Psoas muscle (tissue), 8 donors: ENCODE measurements at places on chromosomes 12 and 14.

DNA sequence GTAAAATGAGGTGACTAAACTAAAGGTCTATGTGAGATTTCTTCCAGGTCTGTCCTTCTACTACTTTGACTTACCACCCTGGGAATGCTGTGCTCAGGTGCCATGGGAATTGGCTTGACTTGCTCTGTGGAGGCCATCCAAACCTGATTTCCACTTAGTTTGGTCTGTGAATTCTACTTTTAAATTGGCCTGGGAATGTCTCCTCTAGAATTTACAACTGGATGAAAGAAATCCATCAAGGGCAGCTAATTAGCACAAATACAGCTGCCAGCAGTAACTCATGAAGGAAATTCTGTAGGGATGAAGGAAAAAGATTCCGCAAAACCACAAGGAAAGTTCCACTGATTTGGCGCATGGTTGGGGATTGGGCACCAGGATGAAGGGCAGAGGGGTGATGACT lies 31.7 kb upstream of the FRMD6 start:
- H3K36me3 ChIP-seq, result no peaks in the 10 kb centered on the region
- H3K27me3 ChIP-seq, result no peaks in the 10 kb centered on the region
- DNase-seq, result no peak
- no peaks in the 10 kb centered on the region for H3K4me1 ChIP-seq
- no peak overlapping the region for H3K4me3 ChIP-seq
- no peak overlapping the region for H3K27ac ChIP-seq

DNA sequence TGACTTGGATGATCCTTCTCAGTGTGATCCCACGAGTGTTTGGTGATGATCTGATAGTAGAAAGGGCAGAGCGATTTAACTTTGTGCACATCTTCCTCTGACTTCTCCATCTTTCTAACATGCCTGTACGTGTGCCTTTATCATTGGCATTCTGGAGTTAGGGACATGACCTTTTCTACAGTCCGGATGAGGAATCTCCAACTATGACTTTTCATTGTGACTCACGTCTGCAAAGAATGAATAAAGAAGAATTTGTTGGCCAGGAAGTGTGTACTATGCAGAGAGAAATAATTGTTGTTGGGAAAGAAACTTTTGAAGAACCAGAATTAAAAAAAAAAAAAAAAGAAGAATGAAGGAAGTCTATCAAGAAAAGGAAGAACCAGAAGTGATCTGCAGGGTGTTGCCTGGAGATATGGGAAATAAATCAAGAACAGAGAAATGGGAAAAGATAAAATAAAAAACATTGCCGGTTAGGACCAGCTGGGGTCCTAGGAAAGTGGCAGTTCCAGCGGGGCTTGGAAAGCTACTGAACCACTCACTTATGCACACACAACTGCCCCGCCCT lies 25.3 kb downstream of the PPFIBP1 start:
- peak overlapping the region; percentile 76 for H3K27ac ChIP-seq
- H3K27me3 ChIP-seq, result no peaks in the 10 kb centered on the region
- peak overlapping the region; percentile 44 for H3K4me3 ChIP-seq
- H3K4me1 ChIP-seq, result peaks cover 78% of the 10 kb centered on the region

GRCh38 chr12:114976372-114976771 lies 292.4 kb upstream of the TBX3 start:
- no peak overlapping the region for H3K27ac ChIP-seq
- no peak for DNase-seq
- H3K36me3 ChIP-seq, result no peaks in the 10 kb centered on the region
- no peaks in the 10 kb centered on the region for H3K27me3 ChIP-seq
- H3K4me3 ChIP-seq, result no peak overlapping the region
- H3K4me1 ChIP-seq, result no peaks in the 10 kb centered on the region

DNA sequence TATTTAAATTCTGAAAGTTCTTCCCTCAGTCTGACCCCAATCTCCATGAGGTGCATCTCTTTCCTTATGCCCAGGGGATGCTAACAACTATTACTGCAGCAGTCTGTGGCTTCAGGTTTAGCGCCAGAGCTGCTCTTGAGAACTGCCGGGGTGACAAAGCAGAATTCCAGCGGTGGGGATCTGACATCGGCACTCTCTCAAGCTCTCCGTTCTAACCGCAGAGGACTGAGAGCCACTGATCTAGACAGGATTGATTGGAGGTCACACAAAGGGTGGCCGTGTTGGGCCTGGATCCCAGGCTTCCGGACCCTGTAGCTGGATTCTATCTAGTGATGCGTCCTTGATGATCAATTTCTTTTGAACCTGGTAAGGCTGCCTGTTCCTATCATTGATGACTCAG lies 155.6 kb upstream of the TMEM132C start:
- no peak for DNase-seq
- H3K27ac ChIP-seq, result no peak overlapping the region
- H3K36me3 ChIP-seq, result no peaks in the 10 kb centered on the region
- H3K4me1 ChIP-seq, result no peaks in the 10 kb centered on the region

- no peak for DNase-seq
- no peaks in the 10 kb centered on the region for H3K27me3 ChIP-seq
- H3K27ac ChIP-seq, result peak overlapping the region; percentile 77
- no peaks in the 10 kb centered on the region for H3K36me3 ChIP-seq
- peaks cover 28% of the 10 kb centered on the region for H3K4me1 ChIP-seq
Observed at GRCh38 chr12:1369938-1370500, 224.4 kb downstream of the FBXL14 start.

DNA sequence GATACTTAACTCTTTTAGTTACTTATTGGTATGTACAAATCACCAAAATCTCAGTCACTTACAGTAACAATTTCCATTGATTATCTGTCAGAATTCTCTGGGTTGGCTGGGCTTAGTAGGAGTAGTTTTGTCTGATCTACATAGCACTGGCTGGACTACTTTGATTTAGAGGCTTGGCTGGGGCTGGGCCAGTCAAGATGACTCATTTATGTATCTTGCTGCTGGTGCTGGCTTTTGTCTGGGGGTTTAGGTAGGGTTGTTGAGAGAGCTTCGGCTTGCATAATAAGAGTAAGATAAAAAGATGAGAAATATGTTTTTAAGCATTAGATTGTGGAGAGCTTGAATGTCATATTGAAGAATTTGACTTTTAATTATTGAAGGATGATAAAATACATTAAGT lies 1093.7 kb downstream of the SLC6A15 start:
- no peak overlapping the region for H3K4me3 ChIP-seq
- no peak for DNase-seq
- no peaks in the 10 kb centered on the region for H3K36me3 ChIP-seq
- H3K27ac ChIP-seq, result no peak overlapping the region
- H3K27me3 ChIP-seq, result no peaks in the 10 kb centered on the region
- no peaks in the 10 kb centered on the region for H3K4me1 ChIP-seq

DNA sequence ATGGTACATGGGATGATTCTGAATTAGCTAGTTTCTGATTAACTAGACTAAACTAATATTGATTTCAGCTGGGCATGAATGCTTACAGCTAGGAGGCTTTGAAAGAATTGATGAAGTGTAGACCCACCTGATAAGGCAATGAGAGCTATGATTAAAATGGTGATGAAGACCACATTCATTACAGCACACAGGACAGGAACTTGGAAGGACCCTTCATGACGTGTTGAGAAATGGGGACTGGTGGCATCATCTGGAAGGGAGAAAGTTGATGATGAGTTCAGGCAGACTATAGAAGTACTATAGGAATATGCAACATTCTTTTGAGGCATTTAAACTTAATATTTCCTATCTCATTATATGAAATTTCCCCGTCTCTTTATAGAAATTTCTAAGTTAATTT lies 4.5 kb downstream of the CD69 start:
- H3K36me3 ChIP-seq, result no peaks in the 10 kb centered on the region
- H3K27ac ChIP-seq, result no peak overlapping the region
- H3K4me3 ChIP-seq, result no peak overlapping the region
- no peaks in the 10 kb centered on the region for H3K27me3 ChIP-seq
- no peak for DNase-seq
- H3K4me1 ChIP-seq, result peaks cover under 1% of the 10 kb centered on the region

- H3K36me3 ChIP-seq, result no peaks in the 10 kb centered on the region
- no peak for DNase-seq
- no peaks in the 10 kb centered on the region for H3K4me1 ChIP-seq
- no peaks in the 10 kb centered on the region for H3K27me3 ChIP-seq
- H3K27ac ChIP-seq, result no peak overlapping the region
Observed at GRCh38 chr14:56168007-56168616, 49.9 kb downstream of the PELI2 start.

GRCh38 chr14:75672605-75673192 lies 11.7 kb downstream of the TTLL5 start:
- H3K36me3 ChIP-seq, result peaks cover 23% of the 10 kb centered on the region
- no peaks in the 10 kb centered on the region for H3K27me3 ChIP-seq
- no peak for DNase-seq
- no peak overlapping the region for H3K4me3 ChIP-seq

- H3K27ac ChIP-seq, result peak overlapping the region; percentile 95
- H3K4me1 ChIP-seq, result peaks cover 47% of the 10 kb centered on the region
- H3K4me3 ChIP-seq, result no peak overlapping the region
- DNase-seq, result no peak
- peaks cover 10% of the 10 kb centered on the region for H3K36me3 ChIP-seq
Observed at GRCh38 chr14:64118892-64119291, 175.3 kb downstream of the ESR2 start.

GRCh38 chr14:34165847-34166350 lies 215.0 kb upstream of the EGLN3 start:
- no peak overlapping the region for H3K27ac ChIP-seq
- no peak overlapping the region for H3K4me3 ChIP-seq
- H3K27me3 ChIP-seq, result no peaks in the 10 kb centered on the region
- no peaks in the 10 kb centered on the region for H3K4me1 ChIP-seq

DNA sequence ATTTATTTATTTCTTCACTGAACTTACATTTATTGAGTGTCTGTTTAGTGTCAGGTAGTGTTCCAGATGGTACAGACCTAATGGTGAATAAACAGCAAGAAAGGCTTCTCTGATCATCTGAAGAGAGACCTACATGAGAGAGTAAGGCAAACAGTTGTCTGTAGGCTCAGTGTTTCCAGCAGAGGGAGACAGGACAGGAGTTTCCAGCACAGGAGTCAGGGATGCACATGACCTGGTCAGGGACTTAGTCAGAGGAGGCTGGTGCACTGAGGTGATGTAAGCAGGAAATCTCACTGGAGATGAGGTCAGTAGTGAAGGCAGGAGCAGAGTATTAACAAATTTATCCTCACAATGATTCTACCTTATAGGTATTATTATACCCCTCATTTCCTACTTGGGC lies 233.2 kb downstream of the MDGA2 start:
- H3K27me3 ChIP-seq, result no peaks in the 10 kb centered on the region
- no peak for DNase-seq

DNA sequence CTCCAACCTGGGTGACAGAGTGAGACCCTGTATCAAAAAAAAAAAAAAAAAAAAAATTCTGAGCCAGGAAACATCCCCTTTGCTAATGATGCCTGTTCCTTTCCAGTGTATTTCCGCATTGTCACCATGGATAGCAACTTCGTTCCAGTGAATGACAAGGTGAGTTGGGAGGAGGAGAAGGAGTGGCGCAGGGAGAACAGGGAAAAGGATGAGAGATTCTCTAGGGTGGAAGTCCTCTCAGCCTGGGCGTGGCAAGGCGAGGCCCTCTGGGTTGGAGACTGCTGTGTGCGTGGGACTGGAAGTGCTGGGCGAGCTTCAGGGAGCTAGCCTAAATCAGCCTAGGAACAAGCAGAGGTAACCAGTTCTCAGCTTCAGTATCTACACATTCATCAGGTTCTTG lies 7.2 kb downstream of the A2ML1 start:
- no peak overlapping the region for H3K4me3 ChIP-seq
- no peaks in the 10 kb centered on the region for H3K36me3 ChIP-seq
- no peaks in the 10 kb centered on the region for H3K27me3 ChIP-seq
- H3K27ac ChIP-seq, result no peak overlapping the region

GRCh38 chr12:106227641-106228319 lies 20.0 kb downstream of the CKAP4 start:
- H3K27me3 ChIP-seq, result no peaks in the 10 kb centered on the region
- H3K27ac ChIP-seq, result no peak overlapping the region
- H3K4me1 ChIP-seq, result peaks cover 8% of the 10 kb centered on the region

DNA sequence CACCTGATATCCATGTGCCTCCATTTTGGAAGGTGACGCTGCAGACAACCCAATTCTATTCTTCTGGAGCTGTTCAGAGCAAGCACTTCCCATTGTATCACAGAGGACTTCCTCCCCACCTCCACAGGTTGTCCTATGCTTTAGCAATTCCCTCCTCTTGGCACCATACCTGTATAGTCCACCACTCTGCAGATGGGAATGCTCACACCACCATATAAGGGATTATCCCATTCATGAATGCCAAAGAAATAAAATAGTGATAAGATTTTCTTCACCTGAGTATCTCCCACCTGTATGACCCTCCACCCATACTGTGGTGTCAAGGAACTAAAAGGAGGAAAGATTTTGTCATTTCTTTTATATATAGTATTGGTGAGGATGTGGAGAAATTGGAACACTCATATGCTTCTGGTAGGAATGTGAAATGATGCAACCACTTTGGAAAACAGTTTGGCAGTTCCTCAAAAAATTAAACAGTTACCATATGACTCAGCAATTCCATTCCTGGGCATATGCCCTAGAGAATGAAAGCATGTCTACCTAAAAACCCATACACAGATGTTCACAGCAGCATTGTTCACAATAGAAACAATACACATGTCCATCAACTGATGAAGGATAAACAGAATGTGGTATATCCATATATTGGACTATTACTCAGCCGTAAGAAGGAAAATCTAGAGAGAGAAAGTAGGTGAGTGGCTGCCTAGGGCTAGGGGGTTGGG lies 75.2 kb downstream of the FIGNL2 start:
- no peaks in the 10 kb centered on the region for H3K4me1 ChIP-seq
- peaks cover 2% of the 10 kb centered on the region for H3K27me3 ChIP-seq
- no peaks in the 10 kb centered on the region for H3K36me3 ChIP-seq
- DNase-seq, result no peak

DNA sequence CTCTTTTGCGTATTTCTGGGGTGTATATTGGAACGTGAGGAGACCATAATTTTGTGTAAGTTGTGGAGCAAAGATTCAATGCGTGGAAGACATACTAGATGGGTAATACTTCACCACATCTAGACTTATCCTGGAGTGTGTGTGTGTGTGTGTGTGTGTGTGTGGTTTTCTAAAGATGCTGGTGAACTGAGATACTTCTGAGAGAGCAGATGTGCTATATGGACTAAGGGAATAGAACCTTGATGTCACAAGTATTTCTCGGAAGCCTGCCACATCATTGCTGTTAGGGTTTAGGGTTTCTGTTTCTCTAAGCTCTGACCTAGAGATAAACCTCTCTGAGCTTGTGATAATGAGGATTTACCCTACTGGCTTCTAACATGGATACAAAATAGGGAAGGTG lies 138.8 kb downstream of the DACT1 start:
- H3K4me1 ChIP-seq, result no peaks in the 10 kb centered on the region
- H3K4me3 ChIP-seq, result no peak overlapping the region
- no peaks in the 10 kb centered on the region for H3K36me3 ChIP-seq
- H3K27ac ChIP-seq, result no peak overlapping the region

- no peaks in the 10 kb centered on the region for H3K4me1 ChIP-seq
- DNase-seq, result no peak
- H3K27me3 ChIP-seq, result no peaks in the 10 kb centered on the region
- H3K27ac ChIP-seq, result no peak overlapping the region
Observed at GRCh38 chr12:44581642-44582242, 294.4 kb downstream of the NELL2 start.

DNA sequence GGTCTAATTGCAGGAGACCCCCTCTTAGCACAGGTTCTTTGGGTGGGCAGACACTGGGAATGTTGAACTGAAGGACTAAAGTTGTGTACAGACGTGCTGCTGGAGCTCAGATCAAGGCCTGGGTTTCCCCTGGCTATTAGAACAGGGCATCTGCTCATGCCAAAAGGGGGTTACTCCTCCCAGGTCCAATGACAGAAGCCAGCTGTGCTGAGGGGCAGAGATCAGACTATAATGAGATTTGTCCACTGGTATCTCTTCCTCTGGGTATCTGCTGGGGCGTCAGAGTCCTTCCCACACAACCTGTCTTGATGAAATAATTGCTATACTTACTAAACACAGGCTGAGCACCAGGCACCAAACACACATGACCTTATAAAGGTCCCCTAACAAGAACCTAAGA lies 42.6 kb downstream of the LTBP2 start:
- no peak overlapping the region for H3K27ac ChIP-seq
- H3K27me3 ChIP-seq, result no peaks in the 10 kb centered on the region

- no peak for DNase-seq
Observed at GRCh38 chr12:54571193-54572188, 17.0 kb downstream of the PPP1R1A start.
